ENCODE measurements at places on chromosomes 2 and 18. TPM values are rescaled to one million over a fixed set of nuclear protein-coding genes. Genes with fewer than 3 reads are reported as not detected.

DNA sequence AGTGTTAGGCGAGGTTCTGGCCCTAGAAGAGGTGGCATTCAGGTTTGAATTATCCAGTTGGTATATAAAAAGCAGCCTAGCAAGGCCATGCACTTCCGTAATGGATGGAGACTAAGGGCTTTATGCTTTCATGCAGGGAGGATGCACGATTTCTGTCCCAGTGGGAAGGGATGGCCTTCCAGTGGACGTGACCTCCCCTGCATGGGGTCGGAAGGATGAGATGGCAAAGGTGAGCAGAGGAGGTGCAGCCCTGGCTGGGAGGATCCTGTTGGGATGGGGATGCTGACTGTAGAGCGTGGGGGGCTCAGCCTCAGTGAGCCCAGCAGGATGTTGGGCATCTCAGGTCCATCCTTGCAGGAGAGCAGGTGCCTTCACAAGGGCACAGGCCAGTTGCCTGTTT, 4.8 kb downstream of the ASB18 start:
- DNase-seq: no peak

Gene CABYR
- 4.8 TPM for total RNA-seq

- no peak for DNase-seq
Measured at GRCh38 chr2:521853-522530, 155.2 kb downstream of the TMEM18 start.

Gene C1QL2
- not detected for total RNA-seq

DNA sequence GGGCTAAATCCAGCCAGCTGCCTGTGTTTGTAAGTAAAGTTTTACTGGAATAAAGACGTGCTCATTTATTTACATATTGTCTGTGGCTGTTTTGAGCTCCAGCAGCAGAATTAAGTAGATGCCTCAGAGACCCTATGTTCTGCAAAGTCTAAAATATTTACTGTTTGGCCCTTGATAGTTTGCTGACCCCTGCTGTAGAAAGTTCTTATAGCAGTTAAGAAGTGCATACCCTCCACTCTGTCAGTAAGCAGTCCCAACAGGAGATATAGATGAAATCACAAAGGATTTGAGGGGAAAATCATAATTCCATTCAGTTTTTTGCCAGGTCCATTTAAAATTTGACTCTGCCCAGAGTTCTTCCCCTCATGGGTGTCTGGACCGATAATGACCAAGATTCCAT, 50.1 kb upstream of the ITM2C start:
- no peak for DNase-seq

Gene TBR1
- 0.11 TPM for total RNA-seq

Gene ATP8B1
- 79.6 TPM for total RNA-seq

- DNase-seq: no peak
Measured at GRCh38 chr2:170869036-170869435, 52.3 kb downstream of the GAD1 start.

Gene KHK
- 1.7 TPM for total RNA-seq

Gene LRP2
- 0.26 TPM for total RNA-seq

DNA sequence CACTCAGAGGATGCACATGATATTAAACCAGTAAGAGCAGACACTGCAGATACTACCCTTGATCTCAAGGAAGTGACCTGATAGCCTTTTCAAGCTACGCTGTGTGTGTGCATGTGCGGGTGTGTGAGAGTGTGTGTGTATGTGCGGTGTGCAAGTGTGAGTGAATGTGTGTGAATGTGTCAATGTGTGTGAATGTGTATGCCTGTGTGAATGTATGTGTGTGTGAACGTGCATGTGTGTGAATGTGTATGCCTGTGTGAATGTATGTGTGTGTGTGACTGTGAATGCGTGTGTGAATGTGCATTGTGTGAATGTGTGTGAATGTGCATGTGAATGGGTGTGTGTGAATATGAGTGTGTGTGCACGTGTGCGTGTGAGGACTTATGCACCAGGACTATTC, 53.8 kb downstream of the KCNG2 start:
- no peak for DNase-seq

DNA sequence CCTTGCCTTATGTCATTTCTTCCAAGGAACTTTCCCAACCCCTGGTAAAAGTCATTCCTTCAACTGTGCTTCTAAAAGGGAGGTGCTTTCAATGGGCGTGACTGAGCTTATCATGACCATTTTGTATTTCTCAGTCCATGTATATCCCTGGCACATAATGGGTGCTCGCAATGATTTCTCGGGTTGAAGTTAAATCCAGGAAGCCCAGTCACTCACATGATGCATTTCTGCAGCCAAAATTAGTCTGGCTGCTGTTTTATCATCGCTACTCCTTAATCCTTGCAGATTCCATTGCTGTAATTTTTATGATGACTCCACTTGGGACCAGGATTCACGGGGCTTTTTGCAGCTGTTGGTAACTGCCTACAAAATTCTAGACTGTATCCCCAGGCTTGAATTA, 25.9 kb upstream of the RFX8 start:
- no peak for DNase-seq

Gene HTR2B
- 3.0 TPM for total RNA-seq

DNA sequence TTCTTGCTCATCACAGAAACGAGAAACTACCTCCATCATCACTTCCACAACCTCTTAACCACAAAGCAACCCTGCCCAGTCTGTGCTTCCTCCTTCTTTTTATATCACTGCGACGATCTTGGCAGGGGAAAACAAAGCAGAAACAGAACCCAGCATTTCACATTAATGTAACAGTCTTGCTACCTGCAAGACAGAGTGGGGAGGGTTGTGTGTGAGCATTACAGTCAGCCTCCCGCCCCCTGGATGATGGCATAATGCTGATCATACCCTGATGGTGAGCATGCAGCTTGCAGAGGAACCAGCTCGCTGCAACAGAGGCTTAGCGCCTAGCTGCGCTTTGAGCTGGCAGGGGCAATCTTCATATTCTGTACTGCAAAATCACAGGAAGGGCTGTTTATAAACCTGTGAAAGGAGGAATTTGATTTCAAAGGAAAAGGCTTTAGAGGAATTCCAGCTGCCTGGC, 376.1 kb downstream of the IRS1 start:
- no peak for DNase-seq

DNA sequence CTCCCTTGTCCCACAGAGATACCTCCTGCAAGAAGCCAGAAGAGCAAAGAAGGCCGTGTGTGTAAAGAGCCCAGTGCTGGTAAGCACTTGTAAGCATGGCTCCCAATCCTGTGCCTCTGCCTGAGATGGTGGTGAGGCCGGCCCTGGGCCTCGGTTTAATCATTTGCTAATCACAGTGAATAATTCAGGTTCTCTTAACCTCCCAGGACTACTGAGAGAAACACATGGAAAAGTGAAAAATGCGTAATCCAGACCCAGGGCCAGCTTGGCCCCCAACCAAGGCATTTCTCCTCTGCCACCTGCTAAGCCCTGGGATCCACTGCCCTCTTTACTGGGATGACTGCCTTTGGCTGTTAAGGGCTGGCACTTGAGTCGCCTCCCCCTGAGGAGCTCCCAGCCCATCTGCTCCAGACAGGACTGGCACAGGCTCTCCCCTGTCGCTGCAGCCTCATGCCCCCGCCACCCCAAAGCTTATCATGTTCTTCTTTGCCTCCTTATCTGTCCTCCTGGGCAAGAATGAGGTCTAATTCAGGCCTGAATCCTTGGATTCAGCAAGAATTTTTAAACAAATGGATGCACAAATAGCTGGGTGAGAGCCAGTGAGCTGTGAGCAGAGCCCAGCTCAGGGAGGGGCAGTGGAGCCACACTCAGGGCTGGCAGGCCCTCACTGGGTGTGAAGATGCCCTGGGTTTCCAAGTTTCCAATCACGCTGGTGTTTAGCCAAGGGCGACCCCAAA, 193.9 kb upstream of the HS6ST1 start:
- no peak for DNase-seq

DNA sequence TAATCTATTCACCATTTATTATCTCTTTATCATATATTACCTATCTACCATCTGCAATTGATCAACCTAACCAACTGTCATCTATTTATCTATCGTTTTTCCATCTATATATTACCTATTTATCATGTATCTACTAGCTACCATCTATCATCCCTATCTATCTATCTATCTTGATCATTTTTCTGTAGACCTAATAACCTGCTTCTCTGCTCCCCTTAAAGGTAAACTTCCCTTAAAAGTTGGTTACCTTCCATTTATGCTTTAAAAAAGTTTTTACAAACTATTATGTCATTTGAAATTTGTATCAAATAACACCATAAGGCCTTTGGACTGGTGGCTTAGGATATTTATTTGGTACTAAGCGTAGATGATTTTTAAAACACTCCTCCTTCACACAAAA, 47.2 kb downstream of the TMEM18 start:
- DNase-seq: no peak

DNA sequence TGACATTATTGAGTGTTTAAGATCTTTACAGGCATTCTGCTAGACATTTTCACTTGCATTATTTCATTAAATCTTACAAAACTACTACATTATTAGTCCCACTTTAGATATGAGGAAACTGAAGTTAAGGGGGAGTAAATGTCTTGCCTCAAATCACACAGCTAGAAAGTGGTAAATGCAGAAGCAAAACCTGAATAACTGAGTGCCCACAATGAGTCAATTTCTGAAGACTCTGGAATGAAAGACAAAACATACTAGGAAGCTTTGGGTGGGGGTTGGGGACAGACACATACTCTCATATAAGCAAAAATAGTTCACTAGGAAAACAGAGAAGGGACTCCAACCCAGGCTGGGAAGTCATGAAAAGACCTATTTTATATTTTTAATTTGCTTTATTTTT, 214.4 kb upstream of the LRATD1 start:
- DNase-seq: no peak

DNA sequence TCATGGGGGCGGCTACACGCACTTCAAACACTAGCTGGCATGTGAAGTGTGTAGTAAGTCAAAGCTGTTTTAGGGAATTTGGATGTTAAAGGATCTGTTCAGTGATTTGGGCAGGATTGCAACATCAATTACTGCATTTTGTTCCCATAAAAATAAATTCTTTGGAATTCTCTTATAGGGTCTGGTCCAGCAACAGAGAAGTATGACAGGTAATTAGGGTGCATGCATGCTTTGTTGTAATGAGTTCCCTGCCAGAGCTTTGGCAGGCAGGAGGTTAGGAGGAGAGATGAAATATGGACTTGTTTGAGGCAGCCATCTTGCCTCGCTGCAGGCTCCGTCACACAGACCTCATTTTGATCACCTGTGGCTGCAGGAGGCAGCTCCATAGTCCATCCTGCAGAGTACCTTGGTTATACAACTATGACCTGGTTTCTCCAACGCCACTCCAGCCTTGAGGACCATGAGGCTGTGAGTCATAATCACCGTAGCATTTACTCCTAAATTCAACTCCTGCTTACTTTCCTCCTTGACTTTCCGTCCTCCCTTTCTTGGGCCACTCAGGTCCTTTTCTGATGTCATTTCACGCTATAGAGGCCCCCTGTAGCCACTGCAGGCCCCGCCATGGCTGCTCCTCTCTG, 26.5 kb upstream of the EML4 start:
- DNase-seq: no peak

DNA sequence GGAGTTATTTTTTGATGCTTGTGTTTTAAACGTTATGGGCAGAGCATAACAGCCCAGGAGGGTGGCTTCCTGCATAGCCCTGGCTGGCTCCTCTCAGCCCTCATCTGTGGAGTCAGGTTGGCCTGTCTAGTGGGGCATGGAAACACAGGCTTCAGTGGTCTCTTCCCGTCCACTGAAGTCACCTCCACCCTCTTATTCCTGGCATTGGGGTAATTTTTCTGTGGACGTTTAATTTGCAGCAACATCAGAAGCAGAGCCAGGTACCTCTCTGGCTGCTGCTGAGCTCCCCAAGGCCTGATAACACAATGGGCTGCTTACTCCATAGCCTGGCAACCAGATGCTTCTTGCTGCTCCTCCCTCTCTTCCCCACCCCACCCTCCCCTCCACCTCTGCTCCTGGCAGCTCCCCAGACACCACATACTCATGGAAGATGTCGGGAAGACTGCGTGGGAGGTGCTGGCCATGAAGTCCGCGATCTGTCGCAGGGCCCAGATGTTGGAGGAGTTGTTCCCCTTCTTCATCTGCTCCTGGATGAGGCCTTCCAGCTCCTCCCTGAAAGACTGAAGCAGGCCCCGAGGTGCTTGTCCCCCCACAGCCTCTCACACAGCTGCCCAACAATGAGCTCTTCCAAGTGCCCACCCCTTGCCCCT, 64.0 kb downstream of the ADD2 start:
- DNase-seq: no peak

GRCh38 chr2:15965564-15966019, 25.2 kb downstream of the MYCN start:
- DNase-seq: no peak

Gene ZC3H6
- 18.4 TPM for total RNA-seq

DNA sequence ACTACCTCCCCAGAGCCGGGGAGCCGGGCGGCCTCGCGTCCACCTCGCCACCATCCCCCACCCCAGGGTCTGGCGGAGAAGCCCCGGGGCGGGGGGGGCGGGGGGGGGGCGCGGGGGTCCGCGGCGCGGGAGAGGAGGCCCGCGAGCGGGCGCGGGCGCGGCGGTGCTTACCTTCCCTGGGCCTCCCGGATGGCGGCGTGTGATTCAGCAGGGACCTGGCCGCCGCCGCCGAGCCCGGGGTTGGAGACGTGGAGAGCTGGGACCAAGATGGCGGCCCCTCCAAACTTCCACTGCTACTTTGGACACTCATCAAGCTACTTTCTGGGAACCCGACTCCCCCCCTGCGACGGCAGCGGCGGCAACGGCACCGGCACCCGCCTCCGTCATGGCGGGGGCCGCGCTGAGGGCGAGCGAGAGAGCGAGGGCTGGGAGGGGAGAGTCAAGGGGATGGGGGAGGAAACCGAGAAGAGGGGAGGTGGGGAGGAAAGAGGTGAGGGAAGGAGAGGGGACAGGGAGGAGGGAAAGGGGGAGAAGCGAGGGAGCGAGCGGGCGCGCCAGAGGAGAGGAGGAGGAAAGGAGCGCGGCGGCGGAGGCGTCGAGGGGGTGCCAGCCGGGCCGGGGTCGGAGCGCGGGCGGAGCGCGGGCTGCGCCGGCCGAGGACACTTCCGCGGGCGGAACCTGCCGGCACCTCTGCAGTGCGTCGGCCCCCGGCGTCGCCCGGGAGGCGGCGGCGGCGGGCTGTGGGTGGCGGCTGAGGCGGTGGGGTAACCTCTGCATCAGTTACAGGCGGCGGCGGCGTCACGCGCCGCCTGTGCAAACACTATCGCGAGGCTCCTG, at the start of gene TLK1:
TSS of gene TLK1 (minus strand) at position 775 of the 837 bp plus-strand sequence. CDS start at position 310, 465 bp downstream.
- DNase-seq: peak; percentile 41

Gene IL36RN
- 0.26 TPM for total RNA-seq

GRCh38 chr18:9506046-9506792, 30.9 kb downstream of the RALBP1 start:
- no peak for DNase-seq

DNA sequence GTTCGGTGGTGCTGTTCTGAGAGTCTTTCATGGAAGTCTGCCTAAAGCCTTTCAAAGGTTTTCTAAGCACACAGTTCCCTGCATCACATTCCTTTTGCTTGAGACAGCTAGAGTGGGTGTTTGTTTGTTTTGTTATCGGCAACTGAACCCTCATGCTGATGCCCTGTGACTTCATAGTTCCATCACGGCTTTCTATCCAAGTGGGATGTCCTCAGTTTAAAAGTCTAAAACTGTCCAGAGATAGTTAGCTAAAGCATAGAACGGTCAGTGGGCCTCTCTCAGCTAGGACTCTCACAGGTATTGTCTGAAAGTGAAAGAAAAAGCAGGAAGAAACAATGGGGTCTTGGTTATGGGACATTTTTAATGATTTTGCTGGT, 337.3 kb downstream of the OSR1 start:
- DNase-seq: no peak

GRCh38 chr2:174022431-174022830, 57.3 kb upstream of the SP3 start:
- DNase-seq: no peak

- no peak for DNase-seq
Measured at GRCh38 chr18:50647237-50647636, 87.3 kb downstream of the MAPK4 start.

Measured in urinary bladder (tissue), 4 donors.